KBM-7 (cell line): ENCODE measurements at places on chromosomes 16 and 17.

DNA sequence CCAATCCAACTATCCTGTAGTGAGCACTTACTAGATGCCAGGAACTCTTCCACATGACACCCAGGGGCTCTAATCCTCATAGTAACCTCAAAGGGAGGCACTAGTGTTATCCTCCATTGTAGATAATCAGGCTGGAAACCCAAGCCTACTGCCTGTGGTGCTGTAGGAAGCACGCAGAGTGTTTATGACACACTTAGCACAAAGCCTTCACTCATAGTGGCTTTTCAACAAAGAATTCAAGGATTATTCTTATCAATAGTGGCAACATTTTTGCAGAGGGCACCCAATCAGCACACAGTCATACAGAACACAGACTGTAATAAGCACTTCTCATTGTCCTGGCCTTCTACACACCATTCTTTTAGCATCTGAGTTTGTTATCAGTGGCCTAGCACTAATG lies 18.5 kb upstream of the SOX9 start:
- DNase-seq = no peak

DNA sequence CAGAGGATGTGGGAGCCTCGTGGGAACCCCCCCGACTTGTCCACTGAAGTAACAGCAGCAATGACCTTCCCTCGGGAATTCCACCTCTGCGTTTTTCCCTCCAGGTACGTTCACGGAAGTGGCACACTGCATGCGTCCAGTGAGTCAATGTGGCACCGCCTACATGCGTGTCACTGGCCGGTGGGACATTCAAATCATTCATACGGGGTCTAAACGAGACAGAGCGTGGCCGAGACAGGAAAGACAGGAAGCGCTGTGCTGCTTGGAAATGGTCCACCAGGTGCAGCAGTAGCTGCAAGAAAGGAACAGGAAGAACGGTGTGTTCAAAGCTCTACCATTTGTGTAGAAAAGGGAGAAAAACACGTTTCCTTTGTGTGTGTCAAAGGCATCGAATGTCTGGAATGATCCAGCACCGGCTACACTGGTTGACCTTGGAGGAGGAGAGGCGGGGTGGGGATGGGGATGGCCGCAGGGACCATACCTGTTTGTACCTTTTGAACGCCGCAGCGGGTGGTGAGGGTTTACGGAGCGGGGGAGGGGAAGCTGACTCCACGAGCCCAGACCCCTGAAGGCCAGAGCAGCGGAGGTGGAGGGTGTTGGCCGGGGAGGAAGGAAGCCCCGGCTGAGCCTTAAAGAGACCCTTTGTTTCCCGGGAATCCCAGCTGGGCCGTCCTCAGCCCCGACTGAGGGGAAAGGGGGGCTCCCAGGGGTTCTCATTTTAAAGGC lies 1.7 kb upstream of the PGAP6 start:
- no peak for DNase-seq

GRCh38 chr16:11047057-11047456 lies 102.7 kb downstream of the CLEC16A start:
- DNase-seq = peak; percentile 30

- peak; percentile 13 for DNase-seq
Measured at GRCh38 chr17:6749519-6749918, 6.3 kb upstream of the XAF1 start.

GRCh38 chr17:8029121-8029520 lies 9.7 kb upstream of the ALOX15B start:
- no peak for DNase-seq

GRCh38 chr16:69404275-69404805 lies 18.5 kb upstream of the TERF2 start:
- no peak for DNase-seq

- no peak for DNase-seq
Measured at GRCh38 chr17:1648173-1648962, 1.3 kb downstream of the RILP start.

GRCh38 chr16:49455991-49456745 lies 82.6 kb downstream of the C16orf78 start:
- no peak for DNase-seq

DNA sequence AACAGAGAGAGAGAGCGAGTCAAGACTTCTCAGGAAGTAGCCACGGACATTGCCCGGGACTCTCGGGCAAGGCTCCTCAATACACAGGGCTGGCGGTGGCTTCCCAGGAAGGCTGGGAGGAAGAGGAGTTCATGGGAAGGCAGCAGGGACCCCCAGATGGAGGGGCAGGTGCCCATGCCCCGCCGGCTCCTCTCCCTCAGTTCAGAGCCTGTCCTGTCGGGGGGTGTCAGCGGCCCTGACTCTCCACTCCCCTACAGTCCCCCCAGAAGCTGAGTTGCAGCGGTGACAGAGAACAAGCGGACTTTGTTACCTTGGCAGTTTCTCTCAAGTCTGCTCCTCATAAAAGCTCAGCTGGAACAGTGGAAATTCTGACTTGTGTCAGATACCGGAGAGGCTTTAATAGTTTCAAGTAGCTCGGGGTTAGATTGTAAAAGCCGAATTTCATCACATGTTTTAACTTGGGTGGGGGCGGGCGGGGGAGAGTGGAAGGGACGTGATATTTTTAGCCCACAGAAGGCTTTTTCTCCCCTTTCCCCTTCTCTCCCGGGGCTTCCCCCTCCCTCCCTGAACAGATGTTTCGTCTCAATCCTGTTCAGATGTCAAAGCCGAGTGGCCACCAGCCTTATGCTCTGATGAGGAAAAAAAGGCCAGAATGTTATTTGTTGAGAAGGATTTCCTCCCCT lies 65.2 kb downstream of the NKD1 start:
- no peak for DNase-seq

- DNase-seq = no peak
Measured at GRCh38 chr17:68054296-68054900, 18.9 kb downstream of the KPNA2 start.

DNA sequence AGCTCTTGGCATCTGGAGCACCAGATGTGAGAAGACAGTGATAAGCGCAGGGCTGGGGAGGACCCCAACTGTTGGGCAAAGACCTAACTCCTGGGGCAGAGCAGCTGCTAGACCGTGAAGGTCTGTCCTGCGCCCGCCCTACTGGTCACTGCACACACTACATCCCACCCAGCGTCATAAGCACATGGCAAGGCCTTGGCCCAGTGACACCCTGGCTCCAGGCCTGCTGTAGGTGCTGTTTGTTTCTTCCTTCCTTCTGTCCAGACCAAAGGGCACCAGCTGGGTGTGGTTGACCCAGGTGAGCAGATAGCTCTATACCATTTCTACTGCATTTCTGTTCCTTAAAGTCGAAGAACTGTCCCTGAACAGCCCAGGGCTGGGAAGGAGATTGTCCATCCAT lies 6.4 kb downstream of the TRPV3 start:
- DNase-seq = no peak
